Frontal cortex (tissue), 4 donors: ENCODE measurements at places on chromosomes 12 and 14.

- no peak for DNase-seq
Measured at GRCh38 chr14:78848234-78848820, 678.2 kb downstream of the NRXN3 start.

DNA sequence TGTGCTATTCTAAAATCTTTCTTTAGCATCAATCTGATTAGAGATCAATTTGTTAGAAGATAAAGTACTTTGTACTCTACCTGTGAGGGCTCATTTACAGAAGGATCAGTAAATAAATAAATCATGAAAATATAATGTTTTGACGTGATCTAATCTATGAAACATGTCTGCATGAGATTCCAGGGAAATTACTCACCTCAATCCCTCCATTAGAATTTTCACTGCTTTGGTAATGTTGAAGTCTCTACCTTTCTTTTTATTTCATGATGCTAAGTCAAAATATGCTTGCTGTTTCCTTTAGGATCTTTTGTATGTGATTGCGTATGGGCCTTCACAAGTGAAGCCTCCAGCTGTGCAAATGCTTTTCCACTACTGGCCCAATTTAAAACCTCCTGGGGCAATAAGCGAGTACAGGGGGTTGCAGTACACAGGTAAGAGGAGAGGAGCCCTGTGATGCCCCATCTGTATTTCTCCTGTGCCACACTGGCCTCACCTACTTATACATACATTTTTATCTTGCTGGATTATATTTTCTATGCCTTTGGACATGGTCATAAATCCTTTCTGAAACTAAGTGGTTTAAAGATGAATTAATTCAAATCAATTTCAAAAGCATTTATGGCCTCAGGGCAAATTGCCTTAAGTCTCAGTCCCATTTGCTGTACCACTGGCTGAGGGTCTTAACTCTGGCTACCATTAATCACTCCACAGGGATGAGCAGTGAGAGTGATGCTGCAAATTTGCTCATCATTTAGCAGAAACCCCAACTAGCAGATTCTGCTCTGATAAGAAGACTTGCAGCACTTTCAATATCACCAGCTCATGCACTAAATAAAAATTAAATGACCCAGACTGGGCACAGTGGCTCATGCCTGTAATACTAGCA lies 66.4 kb downstream of the UNC79 start:
- no peak for DNase-seq

DNA sequence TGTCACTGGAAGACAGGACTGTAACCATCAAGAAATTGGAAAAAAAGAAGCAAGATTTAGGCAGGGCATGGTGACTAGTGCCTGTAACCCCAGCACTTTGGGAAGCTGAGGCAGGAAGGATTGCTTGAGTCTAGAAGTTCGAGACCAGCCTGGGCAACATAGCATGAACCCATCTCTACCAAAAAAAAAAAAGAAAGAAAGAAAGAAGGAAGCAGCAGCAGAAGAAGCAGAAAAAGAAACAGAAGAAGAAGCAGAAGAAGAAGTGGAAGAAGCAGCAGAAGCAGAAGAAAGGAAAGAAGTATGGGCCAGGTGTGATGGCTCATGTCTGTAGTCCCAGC lies 30.5 kb upstream of the LGALS3 start:
- no peak for DNase-seq

GRCh38 chr12:11654338-11654737 lies 4.9 kb downstream of the ETV6 start:
- DNase-seq, result no peak

DNA sequence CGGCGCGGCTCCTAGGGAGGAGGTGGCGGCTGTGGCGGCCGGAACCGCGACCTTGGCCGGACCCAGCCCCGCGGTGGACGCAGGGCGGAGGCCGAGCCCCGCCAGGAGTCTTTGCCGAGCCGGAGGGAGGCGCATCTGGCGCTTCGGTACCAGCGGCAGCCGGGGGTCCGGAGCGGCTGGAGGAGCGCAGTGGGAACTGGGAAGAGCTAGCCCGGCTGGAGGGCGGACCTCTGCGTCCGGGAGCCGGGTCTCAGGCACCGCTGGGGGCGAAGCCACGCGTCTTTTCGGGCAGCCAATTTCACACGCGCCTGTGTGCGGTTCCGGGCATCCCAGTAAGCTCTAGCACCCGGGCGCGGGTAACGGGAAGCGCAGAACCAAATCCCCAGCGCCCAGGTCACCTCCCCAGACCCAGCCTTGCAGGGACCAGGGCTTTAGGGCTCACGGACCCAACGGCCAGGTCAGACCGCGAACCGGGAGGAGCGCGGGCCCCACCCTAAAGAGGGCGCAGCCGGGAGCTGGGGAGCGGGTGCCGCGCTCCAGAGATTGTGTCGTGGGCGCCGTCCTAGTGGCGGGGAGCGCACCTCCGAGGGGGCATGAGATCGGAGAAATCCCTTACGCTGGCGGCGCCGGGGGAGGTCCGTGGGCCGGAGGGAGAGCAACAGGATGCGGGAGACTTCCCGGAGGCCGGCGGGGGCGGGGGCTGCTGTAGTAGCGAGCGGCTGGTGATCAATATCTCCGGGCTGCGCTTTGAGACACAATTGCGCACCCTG lies 89.4 kb downstream of the GALNT8 start:
- DNase-seq, result peak; percentile 28

GRCh38 chr12:28925719-28926376 lies 223.2 kb upstream of the FAR2 start:
- no peak for DNase-seq
